ENCODE measurements at places on chromosomes 12 and 14.

GRCh38 chr12:52508211-52508610 lies 12.0 kb downstream of the KRT5 start:
- no peak for DNase-seq

GRCh38 chr14:78007160-78007559 lies 163.0 kb upstream of the NRXN3 start:
- no peak for DNase-seq

DNA sequence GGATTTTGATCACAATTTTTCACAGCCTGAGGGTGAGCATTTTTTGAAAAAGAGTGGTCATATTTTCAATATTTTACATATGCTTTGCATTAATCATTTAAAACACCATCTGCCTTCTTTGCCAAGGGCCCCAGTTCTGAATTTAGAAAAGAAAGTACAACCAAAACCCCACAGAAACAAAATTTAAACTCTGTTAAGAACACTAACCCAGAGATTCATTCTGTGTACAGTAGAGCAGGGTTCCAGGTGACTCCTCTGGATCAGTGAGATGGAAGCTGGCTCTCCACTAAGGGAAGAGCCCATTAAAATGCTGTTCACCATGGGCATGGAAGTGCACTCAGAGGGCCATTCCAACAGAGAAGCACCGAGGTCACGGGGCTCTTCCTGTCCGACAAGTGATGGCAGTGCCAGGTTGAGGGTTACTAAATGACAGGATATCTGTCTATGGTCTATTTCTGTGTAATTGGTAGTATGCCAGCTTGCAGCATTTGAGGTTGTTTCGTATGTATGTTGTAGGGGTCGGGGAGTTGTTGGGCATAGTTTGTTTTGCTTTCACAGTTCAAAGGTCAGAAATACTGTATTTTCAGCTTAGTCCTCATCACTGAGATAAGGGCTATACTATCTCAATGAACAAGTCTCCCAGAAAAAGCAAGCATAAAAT lies 95.9 kb downstream of the SLC35F4 start:
- DNase-seq: no peak

GRCh38 chr14:75876530-75876929 lies 105.3 kb downstream of the TGFB3 start:
- no peak for DNase-seq

DNA sequence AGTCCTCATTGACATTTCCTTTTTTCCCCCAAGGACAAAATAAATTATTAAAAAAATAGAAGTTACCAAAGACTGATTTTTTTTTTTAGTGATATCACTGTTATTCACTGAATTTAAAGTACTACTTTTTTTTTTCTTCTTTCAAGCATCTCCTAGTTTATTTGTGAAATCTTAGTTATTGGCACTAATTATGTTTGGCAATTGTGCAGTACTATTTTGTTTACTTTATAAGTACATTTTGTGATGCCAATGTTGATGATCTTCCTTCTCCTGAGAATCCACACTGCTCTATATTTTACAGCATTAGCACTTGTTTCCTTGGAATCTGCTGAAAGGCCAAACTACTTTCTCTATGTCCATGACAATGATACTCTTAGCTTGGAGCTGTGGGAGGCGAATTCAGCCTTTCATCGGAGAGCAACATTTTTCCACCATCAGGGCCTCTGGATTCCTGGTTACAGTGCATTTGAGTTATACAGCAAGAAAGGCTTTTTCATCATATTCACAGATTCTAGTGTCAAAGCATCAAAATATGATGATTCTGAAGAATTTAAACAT lies 123.8 kb upstream of the PTPRQ start:
- DNase-seq: no peak

Data from DMS79 treated with DMSO at 0.1 percent for 48 hours (cell line).